RKO (cell line): ENCODE measurements at places on chromosomes 5 and 9.

GRCh38 chr9:135827866-135828580 is 79.3 kb downstream of the CAMSAP1 start:
- no peak for DNase-seq

DNA sequence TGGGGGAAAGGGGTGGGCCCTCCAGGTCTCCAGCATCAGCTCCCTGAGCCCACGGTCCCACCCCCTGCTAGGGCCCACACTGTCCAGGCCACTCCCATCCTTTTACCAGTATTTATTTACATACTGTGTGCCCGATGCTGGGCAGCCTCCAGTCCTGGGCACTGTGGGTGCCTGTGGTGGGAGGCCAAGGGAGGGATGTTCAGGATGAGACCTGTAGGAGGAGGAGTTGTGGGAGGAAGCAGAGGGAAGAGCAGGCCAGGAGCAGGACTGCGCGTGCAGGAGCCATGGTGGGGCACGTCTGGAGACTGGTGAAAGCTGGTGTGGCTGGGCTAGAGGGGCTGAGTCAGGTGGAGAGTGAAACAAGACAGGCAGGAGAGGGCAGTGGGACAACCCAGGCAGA is 267.4 kb downstream of the HSPA4 start:
- DNase-seq: no peak

DNA sequence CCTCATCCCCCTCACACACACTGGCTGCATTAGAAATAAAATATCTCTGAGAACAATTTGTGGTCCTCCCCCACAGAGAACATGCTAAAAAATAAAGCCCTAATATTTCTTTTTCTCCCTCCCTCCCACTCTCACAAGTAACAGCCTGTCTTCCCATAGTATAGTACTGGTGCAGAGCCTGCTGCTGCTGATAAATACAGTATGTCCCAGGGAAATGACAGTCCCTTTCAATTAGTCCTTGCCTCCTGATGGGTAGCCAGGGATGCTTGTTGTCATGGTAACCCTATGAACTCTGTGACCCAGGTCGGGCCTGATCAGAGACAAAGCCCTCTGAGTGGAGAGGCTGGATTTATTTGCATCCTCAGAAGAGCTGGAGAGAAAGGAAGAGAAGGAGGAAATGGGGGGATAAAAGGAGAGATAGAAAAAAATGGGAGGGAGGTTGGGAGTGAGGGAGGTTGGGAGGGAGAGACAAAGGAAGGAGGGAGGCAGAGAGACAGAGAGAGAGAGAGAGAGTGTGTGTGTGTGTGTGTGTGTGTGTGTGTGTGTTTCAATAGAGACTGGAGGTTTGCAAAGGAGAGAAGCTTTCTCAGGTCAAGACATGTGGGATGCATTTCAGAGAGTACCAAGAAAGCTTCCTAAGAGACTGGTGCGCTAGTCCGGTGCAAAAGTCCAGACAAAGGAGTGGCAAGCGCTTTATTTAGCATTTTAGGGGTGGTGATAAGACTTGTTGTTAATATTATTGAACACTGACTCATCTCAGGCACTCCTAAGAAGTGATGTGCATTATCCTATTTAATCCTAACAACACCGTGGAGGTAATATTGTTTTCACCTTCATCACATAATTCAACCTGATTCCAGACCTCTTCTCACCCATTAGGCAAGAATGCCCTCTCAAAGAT is 260.8 kb downstream of the FAM114A2 start:
- DNase-seq: no peak

- peak; percentile 92 for DNase-seq
Measured at GRCh38 chr9:22211588-22212360, 202.7 kb upstream of the CDKN2B start.

GRCh38 chr9:72144756-72145492 is 4.3 kb upstream of the GDA start:
- DNase-seq: no peak

DNA sequence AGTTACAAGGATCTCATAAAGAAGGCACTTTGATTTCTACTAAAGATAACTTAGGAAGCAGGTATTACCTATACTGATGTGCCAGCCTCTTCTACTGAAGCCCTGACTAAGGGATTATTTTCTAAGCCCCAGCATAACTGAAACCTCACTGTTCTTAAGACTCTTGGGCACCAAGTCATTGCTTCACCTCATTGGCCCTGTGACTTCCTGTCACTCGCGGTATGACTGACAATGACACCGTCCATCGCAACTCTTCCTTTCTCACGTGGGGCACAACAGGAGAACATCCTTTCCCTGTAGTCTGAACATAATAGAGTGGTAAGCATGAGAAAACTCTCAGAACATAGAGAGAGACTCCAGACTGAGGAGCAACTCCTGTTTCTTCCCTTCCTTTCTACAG is 6.4 kb downstream of the OR2V2 start:
- no peak for DNase-seq

GRCh38 chr5:34553581-34553980 is 102.5 kb upstream of the RAI14 start:
- no peak for DNase-seq

DNA sequence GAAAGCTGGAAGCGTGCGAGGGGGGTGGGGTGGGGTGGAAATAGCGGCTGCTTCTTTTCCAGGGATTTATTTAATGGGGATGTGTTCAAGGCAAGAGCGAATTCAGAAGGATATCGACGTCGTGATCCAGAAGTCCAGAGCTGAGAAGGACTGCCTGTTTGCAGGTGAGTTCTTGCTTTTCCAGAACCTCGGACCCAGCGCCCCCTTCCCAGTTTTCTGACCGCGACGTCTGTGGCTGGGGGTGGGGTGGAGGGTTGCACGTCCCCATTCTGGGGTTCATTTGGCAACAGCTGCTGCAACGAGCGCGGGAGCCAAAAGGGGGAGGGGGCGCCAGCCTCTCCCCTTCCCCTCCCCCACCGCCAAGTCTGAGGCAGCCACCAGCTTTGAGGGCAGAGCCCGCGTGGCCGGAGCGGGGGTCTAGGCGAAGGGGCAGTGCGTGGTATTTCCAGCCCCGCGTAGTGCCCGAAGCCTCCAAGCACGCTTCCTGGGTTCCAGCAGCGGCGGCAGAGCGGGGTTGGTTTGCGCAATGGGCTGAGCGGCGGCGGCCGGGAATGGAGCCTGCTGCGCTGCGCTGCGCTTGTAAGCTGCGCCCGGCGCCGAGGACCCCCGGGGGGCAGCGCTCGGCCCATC is 701 bp downstream of the PARP8 start:
- DNase-seq: peak; percentile 31

- DNase-seq: no peak
Measured at GRCh38 chr5:35971186-35971877, 19.9 kb downstream of the UGT3A1 start.

- DNase-seq: no peak
Measured at GRCh38 chr9:136058084-136058483, 37.0 kb downstream of the NACC2 start.

DNA sequence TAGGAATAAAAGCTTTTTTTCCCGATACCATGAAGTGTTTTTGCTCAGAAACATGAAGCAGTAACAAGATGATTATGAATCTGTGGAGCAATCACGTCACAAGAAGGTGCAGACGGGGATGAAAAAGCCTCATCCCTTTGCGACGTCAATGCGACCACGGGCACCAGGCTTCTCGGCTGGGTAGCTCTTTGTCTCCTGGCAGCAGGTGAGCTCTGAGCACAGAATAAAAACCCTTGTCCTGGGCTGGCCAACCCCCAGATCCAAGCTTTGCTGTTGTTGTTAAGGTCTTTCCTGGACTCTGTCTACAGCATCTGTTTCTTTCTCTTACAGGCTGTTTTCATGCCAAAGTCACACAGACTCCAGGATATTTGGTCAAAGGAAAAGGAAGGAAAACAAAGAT is 113.8 kb downstream of the ANKRD18B start:
- DNase-seq: no peak
